ENCODE measurements at places on chromosomes 5 and 9.

DNA sequence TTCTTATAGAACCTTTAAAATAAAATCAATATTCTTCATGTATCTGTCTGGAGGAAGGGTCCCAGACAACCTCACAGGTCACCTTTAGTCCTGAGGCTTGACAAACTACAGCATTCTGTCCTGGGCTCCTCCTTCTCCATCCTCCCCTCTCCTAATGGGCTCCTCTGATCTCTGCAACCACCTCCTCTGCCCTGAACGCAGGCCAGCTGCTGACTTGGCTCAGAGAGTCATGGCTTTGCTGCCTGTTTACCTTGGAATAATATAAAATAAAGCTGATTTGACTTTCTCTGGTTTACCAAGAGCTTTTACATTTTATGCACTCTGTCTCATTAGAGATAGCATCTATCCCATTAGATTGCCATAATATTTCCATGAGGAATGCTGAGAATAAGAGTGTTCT, 159.4 kb downstream of the SEMA6A start:
- DNase-seq: no peak

DNA sequence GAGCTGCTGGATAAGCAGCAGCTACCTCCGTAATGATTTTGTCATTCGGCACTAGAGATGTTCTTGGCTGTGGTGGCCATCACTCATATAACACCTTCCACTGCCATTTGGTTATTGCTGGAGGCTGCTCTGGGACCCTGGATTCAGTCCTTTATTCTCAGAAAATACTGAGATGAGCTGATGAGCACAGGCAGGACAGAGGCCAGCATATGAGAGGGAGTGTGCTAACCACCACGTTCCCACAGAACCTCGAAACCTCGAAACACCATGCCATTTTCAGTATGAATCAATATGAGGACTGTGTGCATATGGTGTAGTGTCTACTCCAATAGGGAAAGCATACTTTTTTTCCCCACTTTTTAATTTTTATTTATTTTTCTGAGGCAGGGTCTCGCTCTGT, 56.6 kb downstream of the ADAM19 start:
- no peak for DNase-seq

- DNase-seq: no peak
Observed at GRCh38 chr9:94946256-94946655, 219.8 kb downstream of the AOPEP start.

DNA sequence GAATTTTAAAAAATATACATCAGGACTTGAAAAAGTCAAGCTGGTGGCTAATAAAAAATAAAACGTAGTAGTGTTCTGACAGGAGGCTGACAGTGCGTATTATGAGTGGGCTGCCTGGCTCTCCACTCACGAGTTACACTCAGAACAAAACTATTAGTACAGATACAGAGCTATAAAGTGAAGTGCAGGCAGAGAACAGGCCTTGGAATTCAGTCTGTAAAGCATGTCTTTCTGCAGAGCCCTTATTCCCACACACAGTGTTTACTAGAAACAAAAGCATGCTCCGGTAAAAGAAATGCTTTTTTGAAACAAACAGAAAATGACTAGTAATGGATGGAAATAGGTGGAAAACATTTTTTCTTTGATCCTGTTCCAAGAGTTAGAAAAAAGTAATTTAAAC, 334.7 kb downstream of the DIRAS2 start:
- DNase-seq: no peak

GRCh38 chr5:91418158-91418557, 35.0 kb upstream of the ARRDC3 start:
- no peak for DNase-seq

DNA sequence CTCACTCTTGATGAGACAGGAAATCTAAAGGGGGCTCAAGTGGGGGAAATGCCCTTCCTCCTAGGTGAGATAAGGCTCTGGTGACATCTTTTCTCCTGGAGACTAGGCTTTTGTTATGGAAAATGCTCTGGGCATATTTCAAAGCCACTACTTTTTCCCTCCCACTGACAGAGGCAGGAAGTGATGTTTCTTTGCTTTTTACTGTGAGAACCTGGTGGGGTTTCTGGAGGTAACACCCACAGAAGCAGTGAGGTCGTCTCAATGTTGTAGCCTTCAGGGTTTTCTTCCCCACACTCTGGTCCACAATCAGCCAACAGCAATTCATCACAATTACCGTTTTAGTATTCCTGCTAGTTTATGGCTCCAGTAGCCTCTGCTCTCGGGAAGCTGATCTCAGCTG, 41.4 kb upstream of the FAM240B start:
- no peak for DNase-seq

DNA sequence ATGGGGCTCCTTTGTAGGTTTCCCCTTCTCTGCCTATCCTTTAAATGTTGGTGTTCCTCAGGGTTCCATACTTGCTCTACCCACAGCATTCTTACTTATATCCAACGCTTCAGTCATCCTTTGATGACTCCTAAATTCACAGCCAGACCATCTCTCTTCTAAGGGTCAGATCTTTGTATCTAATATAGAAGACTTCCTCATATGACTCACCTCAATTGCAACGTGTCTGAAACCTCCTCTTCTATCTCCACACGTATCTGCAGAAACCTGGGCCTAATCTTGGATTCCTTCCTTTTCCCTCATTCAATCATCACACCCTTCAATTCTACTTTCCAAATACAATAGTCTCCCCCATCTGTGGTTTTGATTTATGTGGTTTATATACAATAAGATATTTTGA, 68.3 kb downstream of the HMGCR start:
- no peak for DNase-seq

DNA sequence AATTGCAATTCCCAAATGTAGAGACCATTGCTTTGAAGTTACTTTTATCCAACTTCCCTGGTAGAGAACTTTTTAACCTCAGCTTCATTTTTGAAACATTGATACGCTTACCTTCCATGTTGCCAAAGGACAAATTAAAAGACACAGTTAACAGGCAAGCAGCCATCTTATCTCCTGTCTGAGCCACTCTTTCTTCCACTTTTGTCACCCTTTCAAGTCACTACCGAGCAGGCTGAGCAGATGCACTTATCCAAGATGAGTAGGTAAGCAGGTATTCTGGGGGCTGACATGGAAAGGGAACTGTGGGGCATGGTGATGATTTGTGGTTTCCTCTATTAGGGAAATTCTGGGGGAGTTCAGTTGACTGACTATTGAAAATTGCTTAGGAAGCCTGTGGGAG, 66.7 kb downstream of the DOCK2 start:
- no peak for DNase-seq

GRCh38 chr5:115796656-115797055, 19.8 kb downstream of the CDO1 start:
- DNase-seq: no peak

- no peak for DNase-seq
Observed at GRCh38 chr9:21160178-21160577, 6.3 kb downstream of the IFNA21 start.

DNA sequence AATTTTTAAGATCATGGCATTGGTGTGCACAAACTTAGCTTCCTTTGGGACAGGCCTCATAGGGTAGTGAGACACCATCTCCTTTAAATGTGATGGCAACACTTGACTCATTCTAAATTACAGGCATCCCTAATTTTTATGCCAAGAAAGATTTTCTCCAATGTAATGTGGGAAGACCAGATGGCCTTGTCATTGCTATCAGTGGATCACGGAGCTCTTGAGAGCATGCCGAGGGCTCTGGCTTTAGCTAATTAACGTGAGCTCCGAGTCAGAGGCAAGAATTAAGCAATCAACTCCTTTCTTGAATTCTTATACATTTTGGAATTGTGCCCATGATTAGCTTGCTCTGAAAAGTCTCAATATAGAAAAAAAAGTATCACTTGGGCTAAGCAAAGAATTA, 215.8 kb downstream of the LRRC70 start:
- DNase-seq: no peak

DNA sequence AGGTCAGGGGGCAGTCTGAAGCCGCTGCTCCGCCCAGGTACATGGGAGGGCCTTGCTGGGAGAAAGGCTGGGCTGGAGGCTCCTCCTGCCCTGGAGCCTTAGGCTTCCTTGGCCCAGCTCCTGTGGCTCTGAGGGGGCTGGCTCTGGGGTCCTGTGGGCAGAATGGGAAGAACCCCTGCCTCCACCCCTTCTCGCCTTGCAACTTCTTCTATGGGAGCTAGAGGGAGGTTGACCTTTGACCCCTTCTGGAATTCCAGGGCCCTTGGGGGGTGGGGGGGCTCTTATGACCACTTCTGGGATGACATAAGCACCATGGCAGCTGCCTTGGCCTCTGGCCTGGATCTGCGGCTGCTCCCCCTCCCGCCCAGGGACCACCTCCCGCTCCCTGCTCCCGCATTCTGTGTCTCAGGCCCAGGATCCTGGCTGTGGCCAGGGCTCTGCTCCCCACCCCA, 32.2 kb downstream of the IER5L start:
- peak; percentile 35 for DNase-seq

DNA sequence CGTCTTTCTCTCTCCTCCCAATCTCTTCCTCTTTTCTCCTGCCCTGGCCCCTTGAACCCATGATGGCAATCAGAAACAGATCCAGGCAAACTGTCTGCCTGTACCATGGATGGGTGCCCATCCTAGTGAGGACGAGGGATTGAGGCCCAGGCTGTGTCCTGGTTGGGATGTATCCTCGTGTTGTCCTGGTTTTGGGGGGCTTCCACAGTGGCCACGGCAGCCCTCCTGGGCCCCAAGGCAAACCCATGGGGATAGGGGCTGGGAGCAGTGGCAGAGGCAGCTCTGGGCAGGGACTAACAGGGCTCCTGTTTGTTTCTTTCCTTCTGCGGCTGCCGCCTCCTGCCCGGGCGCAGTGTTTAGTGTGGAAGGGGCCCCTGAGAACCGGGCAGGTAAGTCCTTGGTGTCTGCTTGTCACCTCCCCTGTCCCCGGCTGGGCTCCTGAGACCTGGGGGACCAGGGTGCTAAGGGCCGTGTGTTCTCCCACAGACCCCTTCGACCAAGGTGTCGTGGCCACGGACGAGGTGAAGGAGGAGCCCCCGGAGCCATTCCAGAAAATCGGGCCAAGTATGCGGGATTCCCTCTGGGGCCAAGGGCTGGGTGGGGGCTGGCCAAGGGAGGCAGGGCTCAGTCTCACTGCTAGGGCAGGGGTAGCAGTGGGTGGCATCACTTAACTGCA, 70.0 kb downstream of the AMBP start:
- DNase-seq: no peak

DNA sequence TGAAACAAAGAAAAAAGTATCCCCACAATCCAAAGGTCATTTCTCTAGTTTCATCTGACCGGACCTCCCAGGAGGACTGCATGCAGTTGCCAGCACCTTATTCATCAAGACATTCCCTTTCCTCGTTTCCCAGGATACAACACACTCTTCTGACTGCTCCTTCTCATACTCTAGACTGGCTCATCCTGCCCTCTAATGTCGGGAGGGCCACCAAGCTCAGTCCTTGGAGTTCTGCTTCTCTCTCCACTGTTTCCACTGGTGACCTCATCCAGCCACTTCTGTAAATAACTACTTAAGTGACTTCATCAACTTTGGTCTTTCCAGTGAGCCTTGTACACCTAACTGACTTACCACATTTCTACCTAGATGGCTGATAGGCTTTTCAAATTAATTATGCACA, 179.1 kb downstream of the EPB41L4A start:
- DNase-seq: no peak

GRCh38 chr5:83368835-83369234, 102.7 kb upstream of the VCAN start:
- DNase-seq: no peak

DNA sequence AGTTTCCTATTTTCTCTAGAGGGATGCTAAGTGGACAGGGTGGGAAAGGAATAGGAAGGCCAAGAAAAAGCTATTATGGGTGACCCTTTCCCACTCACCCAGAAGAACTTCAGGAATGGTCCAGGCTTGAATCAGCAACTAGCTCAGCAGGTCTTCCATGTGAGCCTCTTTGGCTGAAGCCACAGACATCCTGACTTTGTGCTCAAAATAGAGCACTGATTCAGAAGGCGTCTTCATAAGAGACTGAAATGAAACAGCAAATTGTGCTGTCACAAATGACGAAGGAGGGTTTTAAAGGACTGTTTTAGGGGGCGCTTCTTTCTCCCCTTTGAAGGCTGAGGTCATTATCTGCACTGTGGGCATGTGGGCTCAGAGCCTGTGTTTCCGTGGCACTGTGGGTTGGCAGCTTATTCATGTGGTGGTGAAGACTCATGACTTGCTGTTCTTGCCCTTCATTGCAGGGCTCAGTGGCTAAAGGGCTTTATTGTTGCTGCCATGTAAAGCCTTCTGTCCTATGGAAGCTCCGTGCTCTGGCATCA, 65.8 kb upstream of the NFIL3 start:
- no peak for DNase-seq

- DNase-seq: no peak
Observed at GRCh38 chr9:129781131-129781530, 21.9 kb upstream of the TOR1B start.

GRCh38 chr5:143471041-143471509, 67.6 kb upstream of the NR3C1 start:
- DNase-seq: no peak

DNA sequence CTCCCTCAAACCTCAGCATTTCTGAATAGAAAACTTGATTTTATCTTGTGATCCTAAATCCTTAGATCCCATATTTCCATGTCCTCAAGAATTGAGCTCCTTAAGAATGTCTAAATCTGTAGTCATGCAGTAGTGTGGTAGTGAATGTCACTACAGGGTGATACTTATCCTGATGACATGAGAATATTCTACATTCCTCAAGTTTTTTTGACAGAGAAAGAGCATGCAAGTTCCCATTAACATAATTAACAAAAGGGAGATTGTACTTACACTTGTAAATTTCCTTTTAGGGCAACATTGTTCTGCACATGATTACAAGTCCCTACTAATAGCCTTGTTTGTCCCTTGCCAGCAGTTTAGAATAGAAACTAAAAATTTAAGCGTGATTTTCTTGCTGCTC, 352.3 kb downstream of the PTPRD start:
- DNase-seq: no peak

- DNase-seq: no peak
Observed at GRCh38 chr5:6553972-6554371, 78.9 kb downstream of the NSUN2 start.

DNA sequence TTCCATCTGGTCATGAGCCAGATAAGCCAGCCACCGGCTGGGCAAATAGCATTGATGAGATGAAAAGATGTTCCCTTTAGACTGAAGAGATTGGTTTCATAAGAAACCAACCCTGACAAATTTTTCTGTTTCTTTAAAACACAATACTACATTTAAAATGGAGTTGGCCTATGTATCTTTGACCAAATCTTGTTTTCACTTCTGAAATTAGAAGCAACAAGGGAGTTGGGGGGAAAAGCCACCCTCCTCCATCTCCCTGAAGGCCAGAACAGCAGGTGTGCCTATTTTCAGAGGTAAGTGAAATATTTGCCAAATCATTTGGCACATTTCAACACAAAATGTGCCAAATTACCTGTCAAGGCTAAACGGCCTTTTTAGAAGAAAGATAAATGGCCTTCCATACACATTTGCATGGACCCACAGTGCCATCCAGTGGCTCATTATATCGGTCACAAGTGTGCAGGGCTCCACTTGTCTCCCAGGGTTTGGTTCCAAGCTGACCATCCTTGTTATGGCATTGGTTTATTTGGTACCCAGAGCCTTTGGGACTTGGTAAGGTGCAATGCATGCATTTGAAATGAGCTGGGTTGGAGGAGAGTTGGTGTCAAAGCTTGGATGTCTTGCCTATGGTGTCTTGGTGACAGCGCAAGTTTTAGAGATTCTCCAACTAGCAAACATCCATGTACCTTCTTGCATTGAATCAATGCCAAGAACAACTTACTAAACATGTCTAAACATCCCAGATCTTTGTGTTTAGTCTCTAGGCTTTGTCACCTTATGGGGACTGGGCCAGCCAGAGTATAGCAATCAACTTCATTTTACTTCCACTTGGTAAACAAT, 372.0 kb upstream of the KIF2A start:
- DNase-seq: peak; percentile 49

Data from colonic mucosa (tissue), 4 donors.